SJCRH30 (cell line): ENCODE measurements at places on chromosomes 16 and 17. TPM values are rescaled to one million over a fixed set of nuclear protein-coding genes. Genes with fewer than 3 reads are reported as not detected.

DNA sequence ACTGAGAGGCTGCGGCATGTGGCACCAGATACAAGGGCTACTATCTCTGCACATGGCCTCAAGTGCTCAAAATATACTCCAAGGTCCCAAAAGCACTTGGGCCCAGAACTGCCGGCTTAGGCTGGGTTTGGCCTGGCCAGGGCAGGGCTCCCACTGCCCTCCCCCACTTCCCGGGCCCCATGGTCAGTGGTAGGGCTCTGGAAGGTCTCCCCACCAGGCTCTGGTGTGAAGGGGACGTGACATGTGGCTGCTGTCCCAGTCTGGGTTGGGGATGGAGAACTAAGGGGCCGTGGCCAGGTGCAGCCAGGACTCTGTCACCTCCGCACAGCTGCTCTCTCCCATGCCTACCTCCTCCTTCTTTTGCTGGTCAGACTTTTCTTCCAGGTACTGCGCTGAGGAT lies 5.7 kb upstream of the PAM16 start:
- H3K4me1 ChIP-seq, result no peaks in the 10 kb centered on the region
- DNase-seq, result no peak
- H3K27ac ChIP-seq, result no peak overlapping the region
- H3K36me3 ChIP-seq, result peaks cover 7% of the 10 kb centered on the region; the same call in 1 of the 2 replicates

- DNase-seq, result peak; percentile 66
- H3K36me3 ChIP-seq, result peaks cover 23% of the 10 kb centered on the region
- no peaks in the 10 kb centered on the region for H3K4me1 ChIP-seq
- H3K4me3 ChIP-seq, result no peak overlapping the region
- H3K27me3 ChIP-seq, result no peaks in the 10 kb centered on the region
These were observed 6.5 kb downstream of the TFAP4 start for GRCh38 chr16:4266372-4266771.

GRCh38 chr17:51159604-51160003 lies 6.2 kb downstream of the NME1 start:
- DNase-seq, result no peak
- H3K36me3 ChIP-seq, result peaks cover 65% of the 10 kb centered on the region
- no peak overlapping the region for H3K4me3 ChIP-seq
- no peaks in the 10 kb centered on the region for H3K27me3 ChIP-seq
- no peaks in the 10 kb centered on the region for H3K4me1 ChIP-seq

KRTAP4-9 gene
- not detected in 2 replicates for total RNA-seq

GRCh38 chr17:64357191-64357981 lies 33.3 kb downstream of the PECAM1 start:
- peak overlapping the region; percentile 85 for H3K27ac ChIP-seq
- H3K4me3 ChIP-seq, result no peak overlapping the region
- peaks cover 34% of the 10 kb centered on the region for H3K4me1 ChIP-seq
- no peaks in the 10 kb centered on the region for H3K36me3 ChIP-seq

- no peaks in the 10 kb centered on the region for H3K27me3 ChIP-seq
- H3K4me3 ChIP-seq, result no peak overlapping the region
- H3K4me1 ChIP-seq, result no peaks in the 10 kb centered on the region
- no peaks in the 10 kb centered on the region for H3K36me3 ChIP-seq
- DNase-seq, result no peak
These were observed 14.8 kb upstream of the NUDT16L1 start for GRCh38 chr16:4678596-4678995.
